Stimulated activated CD4-positive, alpha-beta T cell treated with anti-CD3 and anti-CD28 coated beads, Interleukin-1b, Interleukin-23, amount 100 ng/mL, for 1 hour (primary cell): ENCODE measurements at places on chromosomes 16 and 17.

DNA sequence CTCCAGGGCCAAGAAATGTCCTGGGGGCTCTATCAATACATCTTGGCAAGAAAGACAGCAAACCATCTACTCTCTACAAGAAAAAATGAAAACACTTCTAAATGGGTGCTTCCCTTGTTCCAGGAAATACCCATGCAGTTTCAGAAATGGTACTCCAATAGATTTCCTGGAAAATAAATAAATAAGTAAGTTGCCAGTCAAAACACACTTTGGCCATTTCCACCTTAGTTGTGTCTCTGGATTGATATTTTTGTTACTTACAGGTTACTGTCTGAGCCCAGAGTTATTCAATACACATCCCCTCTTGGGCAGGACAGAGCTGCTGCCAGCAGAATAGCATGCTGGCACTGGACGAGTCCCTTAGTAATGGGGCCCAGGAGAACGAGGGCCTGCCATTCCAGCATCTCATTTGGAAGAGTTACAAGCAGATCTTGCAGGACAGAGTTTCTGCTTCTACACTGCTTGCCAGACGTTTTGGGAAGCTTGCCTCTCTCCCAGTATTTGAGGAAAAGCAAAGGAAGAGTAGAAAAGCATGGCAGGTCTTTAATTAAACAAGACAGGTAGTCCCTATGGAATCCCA lies 100.5 kb downstream of the SMG6 start:
- DNase-seq, result no peak

GRCh38 chr17:37100231-37100630 lies 151.5 kb downstream of the AATF start:
- no peak for DNase-seq

GRCh38 chr16:73713778-73714495 lies 582.7 kb upstream of the PSMD7 start:
- no peak for DNase-seq

DNA sequence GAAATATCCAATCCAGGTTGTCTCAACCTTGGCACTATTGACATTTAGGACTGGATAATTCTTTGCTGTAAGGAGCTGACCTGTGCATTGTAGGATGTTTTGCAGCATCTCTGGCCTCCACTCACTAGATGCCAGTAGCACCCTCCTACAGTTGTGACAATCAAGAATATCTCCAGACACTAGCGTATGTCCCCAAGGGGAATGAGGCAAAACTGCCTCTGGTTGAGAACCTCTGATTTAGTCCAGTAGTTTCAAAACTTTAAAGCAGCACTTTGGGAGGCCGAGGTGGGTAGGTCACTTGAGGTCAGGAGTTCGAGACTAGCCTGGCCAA lies 48.4 kb downstream of the IQCK start:
- no peak for DNase-seq

GRCh38 chr16:80122115-80122514 lies 418.7 kb upstream of the DYNLRB2 start:
- DNase-seq, result no peak
